ENCODE measurements at places on chromosomes 5 and 9.
A peak's percentile ranks its signal among the peaks of the same experiment; 100 is the strongest.

GRCh38 chr5:43155394-43156096, 34.8 kb downstream of the ZNF131 start:
- DNase-seq: no peak

GRCh38 chr5:139903795-139904565, 108.4 kb downstream of the PSD2 start:
- DNase-seq: no peak

DNA sequence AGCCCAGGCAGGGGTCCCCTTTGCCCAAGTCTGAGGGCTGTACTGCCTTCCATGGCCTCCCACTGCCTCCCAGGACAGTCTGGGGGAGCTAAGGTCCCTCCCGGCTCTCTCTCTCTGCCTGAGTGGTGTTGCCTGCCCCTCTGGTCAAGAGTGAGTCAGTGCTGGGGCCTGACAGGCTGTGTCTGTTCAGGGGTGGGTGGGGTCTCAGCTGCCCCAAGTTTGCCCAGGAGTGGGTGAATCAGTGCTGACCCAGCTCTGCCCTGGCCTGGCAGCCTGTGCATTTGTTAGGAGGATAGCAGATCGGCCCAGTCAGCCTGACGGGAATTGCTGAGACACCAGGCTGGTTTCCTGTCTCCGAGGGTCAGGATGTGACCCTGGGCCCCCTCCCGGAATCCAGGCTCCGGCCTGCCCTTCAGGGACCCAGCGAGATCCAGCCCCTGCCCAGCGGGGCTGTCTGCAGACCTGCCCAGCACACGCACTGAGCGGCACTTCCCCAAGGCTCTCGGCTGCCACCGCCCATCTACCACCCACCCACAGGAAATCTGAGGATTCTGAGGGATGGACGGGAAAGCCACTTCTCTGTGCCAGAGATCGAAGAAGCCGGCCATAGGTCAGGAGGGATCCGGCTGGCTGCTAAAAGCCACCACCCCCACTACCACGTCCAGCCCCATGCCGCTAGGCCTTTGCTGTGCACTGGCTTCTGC, 15.9 kb downstream of the ENG start:
- no peak for DNase-seq

DNA sequence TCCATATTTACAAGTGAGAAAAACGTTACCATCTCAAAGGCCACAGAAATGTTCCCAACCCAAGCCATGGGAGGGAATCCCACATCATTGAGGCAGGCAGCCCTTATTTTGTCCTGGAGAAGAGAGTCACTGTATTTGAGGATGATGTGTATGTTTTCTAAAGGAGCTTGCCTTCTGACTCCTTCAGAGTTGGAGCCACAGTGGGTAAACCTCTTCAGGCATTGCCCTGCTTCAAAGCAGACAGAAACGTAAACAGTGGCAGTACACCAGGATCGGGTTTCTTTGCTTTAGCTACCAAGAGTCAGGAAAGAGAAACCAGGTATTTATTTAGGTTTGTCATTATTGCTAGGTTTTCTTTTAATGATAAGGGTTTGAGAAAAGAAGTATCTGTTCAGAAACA, 45.7 kb downstream of the MUSK start:
- no peak for DNase-seq

GRCh38 chr9:87428659-87429058, 69.0 kb upstream of the DAPK1 start:
- DNase-seq: no peak

- peak; percentile 85 for DNase-seq
These were observed 7.0 kb upstream of the NKD2 start for GRCh38 chr5:1001406-1002270.
